Stimulated activated CD4-positive, alpha-beta T cell treated with anti-CD3 and anti-CD28 coated beads, TNF-alpha, amount 100 ng/mL, for 1 hour (primary cell): ENCODE measurements at places on chromosomes 1 and 21.

DNA sequence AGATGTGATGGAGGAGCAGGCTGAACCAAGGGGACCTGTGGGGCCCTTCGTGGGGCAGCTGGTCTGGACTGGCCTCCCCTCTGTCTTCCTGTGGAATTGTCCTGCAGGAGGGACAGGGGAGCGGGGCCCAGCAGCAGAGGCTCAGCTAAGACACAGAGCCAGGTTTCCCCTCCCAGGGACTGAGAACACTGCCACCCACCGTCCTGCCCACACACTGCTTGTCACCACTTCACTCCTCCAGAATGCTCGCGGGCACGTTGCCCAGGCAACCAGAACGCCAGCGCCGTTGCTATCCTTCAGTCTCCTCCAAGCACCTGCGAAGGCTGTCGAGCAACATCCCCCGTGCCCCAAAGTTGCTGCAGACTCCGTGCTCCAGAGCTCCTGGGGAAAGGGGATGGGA, 46.4 kb downstream of the AJAP1 start:
- DNase-seq: no peak

GRCh38 chr1:241654019-241654418, 1.9 kb downstream of the WDR64 start:
- DNase-seq: no peak

- no peak for DNase-seq
Observed at GRCh38 chr1:171663036-171663853, 10.8 kb upstream of the MYOC start.

DNA sequence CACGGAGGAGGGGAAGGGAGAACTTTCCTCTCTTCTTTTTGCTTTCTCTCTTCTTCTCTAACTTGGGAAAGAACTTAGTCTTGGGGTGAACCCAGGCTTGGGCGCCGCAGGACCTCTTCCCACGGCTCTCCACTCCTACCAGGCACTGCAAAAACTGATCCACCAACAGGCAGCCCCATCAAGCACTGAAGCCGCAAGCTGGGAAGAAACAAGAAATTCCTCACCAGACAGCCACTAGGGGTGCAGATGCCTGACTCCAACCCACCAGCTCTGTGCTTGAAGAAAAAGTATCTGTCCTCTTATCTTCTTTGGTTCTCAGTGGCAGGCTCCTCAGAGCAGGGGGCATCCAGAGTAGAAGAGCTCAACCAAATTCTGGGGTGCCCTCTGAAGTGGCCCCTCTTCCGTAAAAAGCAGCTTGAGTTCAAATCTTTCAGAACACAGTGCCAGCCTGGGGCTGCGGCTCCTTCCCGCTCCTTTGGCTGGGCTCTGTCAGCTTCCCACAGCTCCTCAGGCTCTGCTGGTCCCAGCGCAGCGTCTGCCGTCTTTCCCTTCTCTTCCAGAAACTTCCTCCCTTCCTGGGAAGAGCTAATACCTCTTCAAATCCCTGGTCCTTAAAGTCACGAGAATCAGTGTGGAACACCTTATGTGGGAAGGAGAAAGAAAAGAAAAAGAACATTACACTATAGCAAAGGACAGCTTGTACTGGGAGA, 2.4 kb downstream of the SLC41A1 start:
- DNase-seq: no peak

DNA sequence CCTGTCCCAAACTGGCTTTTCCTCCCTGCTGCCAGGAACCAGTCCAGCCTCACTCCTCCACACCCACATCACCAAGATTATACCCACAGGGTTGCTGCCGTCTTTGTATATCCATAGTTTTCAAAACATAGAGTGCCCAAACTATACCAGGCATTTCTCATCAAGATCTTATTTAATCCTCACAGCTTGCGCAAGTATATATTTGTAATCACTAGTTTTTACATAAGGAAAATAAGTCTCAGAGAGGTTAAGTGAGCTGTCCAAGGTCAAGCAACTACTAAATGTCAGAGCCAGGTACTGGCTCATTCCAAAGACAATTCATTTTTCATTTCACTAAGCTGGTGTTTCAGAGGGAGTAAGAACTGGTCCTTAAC, 34.9 kb upstream of the ZNF362 start:
- no peak for DNase-seq

DNA sequence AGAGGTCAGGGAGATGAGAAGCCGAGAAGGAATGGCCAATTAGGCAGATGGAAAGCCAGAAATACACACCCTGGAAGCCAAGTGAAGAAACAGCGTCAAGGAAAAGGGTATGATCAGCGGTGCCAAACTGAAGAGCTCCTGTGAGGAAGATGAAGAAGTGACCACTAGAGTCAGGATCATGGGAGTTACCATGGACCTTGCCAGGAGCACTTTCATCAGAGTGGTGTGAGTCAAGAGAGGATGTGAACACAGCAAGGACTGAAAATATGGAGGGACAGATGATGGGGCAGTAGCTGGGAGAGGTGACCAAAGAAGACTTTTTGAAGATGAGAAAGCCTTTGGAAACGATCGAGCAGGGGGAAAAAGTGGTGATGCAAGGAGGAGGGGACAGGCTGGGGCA, 50.4 kb downstream of the CD34 start:
- no peak for DNase-seq

GRCh38 chr1:84720221-84720780, 30.0 kb upstream of the SSX2IP start:
- no peak for DNase-seq

- DNase-seq: no peak
Observed at GRCh38 chr1:53733975-53734649, 4.9 kb downstream of the GLIS1 start.

DNA sequence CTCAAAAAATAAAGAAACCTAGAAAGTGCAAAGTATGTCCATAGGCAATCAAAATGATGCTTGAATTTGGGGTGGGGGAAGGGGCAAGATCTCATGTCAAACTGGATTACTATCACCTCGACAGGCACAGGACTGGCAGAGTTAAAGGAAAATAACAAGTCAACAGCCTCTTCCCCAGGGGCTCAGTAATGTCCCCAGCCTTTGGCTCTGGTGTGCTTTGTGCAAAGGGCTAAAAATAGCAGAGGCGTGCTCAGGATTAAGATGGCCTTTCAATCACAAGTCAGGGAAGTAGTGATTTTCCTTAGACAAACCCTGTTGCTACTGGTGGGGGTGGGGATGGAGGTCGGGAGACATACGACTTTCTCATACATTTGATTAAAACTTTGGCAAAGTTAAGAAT, 63.5 kb upstream of the OLIG2 start:
- DNase-seq: no peak

DNA sequence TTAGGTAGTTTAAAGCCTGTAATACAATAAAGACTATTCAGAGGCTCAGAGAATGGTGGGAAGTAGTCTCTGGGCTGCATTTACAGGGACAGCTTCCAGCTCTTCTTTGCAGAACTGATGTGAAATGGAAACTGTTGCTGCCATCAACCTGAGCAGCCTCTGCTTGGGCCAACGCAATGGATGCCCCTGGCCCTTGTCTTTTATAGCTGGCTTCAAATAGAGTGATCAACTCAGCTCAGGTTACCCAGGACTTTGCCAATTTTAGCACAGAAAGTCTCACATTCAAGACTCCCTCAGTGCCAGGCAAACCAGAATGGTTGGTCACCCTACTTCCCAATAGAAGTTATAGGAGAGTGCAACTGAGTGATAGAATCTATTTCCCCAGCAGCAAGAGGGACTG, 18.1 kb upstream of the GALNT2 start:
- DNase-seq: no peak

- DNase-seq: no peak
Observed at GRCh38 chr1:234836045-234836681, 226.2 kb upstream of the IRF2BP2 start.

GRCh38 chr1:206058927-206059292, 5.9 kb downstream of the RHEX start:
- DNase-seq: no peak

DNA sequence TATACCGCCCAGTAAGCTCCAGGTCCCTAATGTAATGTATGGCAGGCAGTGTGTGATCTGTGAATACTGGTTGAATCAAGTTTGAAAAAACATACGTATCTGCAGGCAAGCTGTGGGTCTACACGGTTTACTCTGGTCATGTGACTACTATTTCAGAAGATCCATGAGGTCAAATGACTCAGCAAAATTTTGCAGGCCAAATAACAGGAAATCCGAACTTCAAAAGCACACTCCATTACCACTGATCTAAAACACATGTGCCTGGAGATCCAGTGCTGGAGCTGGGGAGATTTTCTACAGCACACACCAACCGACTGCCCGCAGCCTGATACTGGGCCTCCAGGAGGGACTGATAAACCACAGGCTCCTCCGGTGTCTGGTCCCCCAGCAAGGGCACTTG, 64.5 kb upstream of the SLC44A3 start:
- no peak for DNase-seq

- DNase-seq: no peak
Observed at GRCh38 chr1:239467730-239468129, 81.4 kb downstream of the CHRM3 start.

- no peak for DNase-seq
Observed at GRCh38 chr1:28807046-28807445, 4.9 kb upstream of the OPRD1 start.

- DNase-seq: no peak
Observed at GRCh38 chr21:46007492-46007868, 25.9 kb downstream of the COL6A1 start.

- no peak for DNase-seq
Observed at GRCh38 chr1:236156512-236157208, 14.3 kb downstream of the GPR137B start.

DNA sequence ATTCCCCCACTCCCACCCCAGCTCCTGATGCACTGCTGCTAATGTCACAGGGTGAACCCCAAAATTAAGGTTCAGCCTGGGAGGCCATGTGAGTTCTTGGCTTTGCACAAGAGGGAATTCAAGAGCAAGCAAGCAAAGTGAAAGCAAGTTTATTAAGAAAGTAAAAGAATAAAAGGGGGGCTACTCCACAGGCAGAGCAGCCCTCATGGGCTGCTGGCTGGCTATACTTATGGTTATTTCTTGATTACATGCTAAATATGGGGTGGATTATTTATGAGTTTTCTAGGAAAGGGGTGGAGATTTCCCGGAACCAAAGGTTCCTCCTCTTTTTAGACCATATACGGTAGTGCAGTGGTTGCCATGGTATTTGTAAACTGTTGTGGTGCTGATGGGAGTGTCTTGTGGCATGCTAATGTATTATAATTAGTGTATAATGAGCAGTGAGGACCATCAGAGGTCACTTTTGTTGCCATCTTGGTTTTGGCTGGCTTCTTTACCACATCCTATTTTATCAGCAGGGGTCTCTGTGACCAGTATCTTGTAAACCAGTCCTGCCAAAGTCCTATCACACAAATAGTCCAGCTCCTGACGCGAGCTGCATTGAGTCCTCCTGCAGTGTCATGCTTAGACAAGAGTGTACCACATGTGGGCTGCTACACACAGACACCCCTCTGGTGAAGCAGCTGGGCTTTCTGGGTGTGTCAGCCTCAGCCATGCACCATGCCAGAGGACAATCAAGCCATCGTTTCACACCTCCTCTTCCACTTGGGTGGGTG, 46.4 kb upstream of the CSF1 start:
- no peak for DNase-seq

DNA sequence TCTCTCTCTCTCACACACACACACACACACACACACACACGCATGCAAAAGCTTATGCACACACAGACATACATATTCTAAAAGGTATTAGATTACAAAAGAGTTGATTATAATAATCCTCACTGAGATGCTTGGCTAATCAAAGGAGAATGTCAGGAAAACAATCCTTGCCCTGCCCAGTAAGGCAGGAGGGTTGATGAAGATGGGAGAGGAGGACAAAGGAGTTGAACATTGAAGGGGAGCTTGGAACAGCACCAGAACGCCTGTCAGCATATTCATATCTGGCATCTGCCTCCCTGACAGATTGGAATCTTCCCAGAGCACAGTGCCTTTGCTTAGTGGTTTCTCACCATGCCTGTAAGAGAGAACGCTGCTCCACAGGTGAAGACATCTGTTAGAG, 68.6 kb upstream of the PALMD start:
- DNase-seq: no peak

DNA sequence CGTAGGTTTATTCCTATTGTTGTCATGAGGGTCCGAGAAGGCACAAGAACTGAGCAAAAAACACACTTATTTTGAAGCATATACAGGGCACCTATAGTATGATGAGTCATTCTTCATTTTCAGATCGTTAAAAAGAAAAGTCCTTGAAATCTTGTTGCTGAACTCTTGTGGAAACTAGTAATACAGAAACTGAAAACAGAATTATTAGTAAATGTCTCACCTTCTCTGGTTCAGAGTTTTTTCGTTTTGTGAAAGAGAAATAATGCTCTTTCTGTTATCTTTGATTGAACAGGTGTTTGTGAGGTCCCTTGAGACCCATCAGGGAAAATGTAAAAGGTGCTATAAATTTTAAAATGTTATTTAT, 102.0 kb upstream of the COA6 start:
- no peak for DNase-seq

GRCh38 chr1:1534401-1535154, 5.8 kb downstream of the TMEM240 start:
- no peak for DNase-seq

DNA sequence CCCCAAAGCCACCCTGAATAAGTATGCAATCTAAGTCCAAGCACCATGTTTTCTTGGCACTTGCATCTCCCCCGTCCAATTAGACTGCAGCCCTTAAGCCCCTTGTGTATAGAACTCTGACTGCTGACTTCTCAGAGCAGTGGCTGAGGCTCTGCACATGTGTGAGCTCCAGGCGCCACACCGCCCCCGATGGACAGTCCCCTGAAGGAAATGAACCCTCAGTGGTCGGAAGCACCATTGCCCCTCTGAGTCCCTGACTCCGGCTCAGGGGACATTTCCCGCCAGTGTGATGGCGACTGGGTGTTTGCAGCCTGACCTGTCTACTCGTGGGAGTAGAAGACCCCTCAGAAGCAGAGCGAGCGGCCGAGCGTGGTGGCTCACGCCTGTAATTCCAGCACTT, 37.2 kb upstream of the SCCPDH start:
- DNase-seq: no peak

GRCh38 chr1:77354536-77354935, 72.7 kb downstream of the AK5 start:
- no peak for DNase-seq

DNA sequence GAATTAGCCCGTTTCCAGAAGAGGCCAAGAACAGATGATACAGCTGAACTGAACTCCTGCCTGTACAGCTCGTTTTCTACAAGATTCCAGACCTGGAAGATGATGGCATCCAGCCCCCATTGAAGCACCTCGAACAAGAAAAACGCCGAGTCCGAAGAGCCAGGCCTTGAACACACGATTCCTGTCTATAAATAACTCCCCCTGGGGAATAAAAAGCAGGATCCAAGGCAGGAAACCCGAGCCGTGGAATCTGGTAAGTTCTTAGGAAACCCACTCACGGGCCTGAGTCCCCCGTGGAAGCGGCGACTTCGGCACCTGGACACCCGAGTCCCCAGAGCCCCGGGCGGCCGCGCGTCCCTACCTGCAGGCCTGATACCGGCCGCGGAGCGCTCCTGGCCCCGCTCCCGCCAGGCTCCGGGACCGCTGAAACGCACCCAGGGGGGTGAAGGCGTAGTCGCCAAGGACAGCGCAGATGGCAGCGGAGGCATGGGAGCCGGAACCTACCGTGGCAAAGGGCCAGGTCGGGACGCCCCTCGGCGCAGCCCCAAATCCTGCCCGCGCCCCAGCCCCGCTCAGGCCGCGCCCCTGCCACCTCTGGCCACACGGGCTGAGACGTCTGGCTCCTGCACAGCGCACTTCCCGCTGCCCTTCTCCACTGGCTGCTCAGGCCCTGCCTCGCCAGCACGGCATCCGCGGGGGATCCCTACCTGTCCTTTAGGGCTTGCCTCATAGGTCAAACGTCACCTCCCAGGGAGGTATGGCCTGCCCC, 14.0 kb upstream of the HLCS start:
- DNase-seq: no peak

GRCh38 chr1:184890539-184890973, 83.8 kb downstream of the NIBAN1 start:
- peak; percentile 8 for DNase-seq

GRCh38 chr21:37865156-37865555, 51.1 kb downstream of the KCNJ6 start:
- DNase-seq: no peak
